ENCODE measurements at places on chromosomes 5 and 9.

DNA sequence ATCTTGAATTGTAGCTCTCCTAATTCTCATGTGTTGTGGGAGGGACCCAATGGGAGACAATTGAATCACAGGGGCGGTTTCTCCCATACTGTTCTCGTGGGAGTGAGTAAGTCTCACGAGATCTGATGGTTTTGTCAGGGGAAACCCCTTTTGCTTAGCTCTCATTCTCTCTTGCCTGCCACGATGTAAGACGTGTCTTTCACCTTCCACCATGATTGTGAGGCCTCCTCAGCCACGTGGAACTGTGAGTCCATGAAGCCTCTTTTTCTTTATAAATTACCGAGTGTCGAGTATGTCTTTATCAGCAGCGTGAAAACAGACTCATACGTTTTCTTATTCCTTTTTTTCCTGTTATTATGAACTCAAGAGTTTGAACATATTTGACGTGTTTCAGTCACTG is 39.1 kb downstream of the RETREG1 start:
- DNase-seq = no peak

GRCh38 chr9:121902461-121903135 is 190.5 kb downstream of the TTLL11 start:
- no peak for DNase-seq

GRCh38 chr5:76958991-76959767 is 6.3 kb downstream of the CRHBP start:
- no peak for DNase-seq

- DNase-seq = no peak
Observed at GRCh38 chr9:36870960-36871359, 163.1 kb downstream of the PAX5 start.
